ENCODE measurements at places on chromosomes 1 and 21.

DNA sequence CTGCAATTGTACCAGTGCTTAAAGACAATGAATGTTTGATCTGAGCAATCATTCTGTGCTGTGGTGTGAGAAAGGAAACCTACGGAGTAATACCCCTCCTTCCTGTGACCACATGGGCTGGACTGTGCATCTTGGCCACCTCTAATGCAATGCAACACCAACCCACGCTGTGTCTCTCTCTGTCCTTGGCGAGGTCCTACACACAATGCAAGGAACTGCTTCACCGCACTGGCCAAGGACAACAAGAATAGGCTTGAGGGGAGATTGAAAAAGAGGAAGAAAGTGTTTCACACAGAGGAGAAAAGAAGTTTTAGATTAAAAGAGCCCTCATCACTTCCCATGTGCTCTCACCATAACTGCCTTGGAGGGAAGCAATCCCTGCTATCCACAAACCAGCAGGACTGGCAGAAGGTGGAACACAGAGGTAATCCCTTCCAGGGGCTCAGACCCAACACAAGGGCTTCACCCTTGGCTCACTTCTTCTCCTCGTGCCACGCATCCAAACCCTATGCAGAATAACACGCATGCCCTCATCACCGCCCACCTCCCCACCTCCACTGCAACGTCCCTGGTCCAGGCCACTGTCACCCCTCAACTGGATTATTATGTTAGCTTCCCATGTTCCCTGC lies 112.5 kb upstream of the ERG start:
- no peak for DNase-seq

- DNase-seq, result no peak
Measured at GRCh38 chr1:19442154-19443096, 42.9 kb downstream of the CAPZB start.

DNA sequence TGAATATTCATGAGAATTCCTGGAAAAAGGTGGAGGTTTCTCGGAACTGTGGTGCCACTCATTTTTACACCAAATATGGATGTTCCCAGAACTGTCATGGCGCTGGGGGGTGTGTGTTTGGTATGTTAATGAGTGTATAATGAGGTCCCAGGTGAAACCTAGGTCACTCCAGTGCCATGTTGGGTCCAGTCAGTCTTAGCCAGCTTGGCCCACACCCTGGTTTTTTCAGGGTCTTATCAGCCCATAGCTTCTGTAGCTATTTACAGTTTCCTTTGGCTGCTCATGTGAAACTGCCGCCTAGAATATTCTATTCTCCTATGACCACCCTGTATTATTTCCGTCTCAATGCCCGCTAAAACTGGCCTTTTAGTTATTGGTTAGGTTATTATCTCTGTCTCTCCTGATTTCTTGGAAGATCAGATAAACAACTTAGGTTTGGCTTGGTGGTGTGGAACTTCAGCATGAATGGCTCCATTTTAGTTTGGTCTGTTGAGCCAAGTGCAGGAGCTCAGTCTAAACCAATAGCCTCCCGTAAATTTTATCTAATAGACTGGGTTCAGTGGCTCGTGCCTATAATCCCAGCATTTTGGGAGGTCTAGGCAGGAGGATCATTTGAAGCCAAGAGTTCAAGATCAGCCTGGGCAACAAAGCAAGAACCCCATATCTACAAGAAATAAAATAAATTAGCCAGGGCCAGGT lies 42.1 kb upstream of the EDARADD start:
- no peak for DNase-seq

GRCh38 chr1:245858722-245859492 lies 648.2 kb downstream of the SMYD3 start:
- DNase-seq, result no peak

DNA sequence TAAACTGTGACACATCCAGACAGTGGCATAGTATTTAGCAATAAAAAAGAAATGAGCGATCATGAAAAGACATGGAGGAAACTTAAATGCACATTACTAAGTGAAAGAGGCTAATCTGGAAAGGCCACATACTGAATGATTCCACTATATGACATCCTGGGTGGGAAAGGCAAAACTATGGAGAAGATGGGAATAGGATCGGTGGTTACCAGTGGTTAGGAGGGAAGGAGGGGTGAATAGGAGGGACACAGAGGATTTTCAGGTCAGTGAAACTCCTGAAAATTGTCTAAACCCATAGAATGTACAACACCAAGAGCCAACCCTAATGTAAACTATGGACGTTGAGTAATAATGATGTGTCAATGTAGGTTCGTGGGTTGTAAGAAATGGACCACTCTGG lies 13.8 kb downstream of the AGT start:
- no peak for DNase-seq

DNA sequence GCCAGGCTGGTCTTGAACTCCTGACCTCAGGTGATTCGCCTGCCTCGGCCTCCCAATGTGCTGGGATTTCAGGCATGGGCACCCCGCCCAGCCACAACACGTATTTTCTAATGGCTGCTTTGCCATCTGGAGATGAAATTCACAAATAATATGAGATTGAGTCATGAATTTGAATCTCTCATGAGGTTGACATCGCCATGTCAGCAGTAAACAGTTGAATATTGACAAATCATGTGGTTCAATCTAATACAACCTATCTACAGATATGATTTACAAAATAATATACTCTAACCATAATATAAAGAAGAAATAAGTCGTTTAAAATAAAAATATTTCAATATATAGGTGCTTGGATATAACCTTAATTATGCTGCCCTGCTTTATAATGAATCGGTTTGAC lies 42.1 kb downstream of the MYOM3 start:
- DNase-seq, result no peak

GRCh38 chr1:79603843-79604242 lies 597.3 kb upstream of the ADGRL4 start:
- DNase-seq, result no peak

GRCh38 chr1:65813956-65814355 lies 21.3 kb downstream of the PDE4B start:
- no peak for DNase-seq

GRCh38 chr1:164693564-164694359 lies 134.8 kb downstream of the PBX1 start:
- no peak for DNase-seq

DNA sequence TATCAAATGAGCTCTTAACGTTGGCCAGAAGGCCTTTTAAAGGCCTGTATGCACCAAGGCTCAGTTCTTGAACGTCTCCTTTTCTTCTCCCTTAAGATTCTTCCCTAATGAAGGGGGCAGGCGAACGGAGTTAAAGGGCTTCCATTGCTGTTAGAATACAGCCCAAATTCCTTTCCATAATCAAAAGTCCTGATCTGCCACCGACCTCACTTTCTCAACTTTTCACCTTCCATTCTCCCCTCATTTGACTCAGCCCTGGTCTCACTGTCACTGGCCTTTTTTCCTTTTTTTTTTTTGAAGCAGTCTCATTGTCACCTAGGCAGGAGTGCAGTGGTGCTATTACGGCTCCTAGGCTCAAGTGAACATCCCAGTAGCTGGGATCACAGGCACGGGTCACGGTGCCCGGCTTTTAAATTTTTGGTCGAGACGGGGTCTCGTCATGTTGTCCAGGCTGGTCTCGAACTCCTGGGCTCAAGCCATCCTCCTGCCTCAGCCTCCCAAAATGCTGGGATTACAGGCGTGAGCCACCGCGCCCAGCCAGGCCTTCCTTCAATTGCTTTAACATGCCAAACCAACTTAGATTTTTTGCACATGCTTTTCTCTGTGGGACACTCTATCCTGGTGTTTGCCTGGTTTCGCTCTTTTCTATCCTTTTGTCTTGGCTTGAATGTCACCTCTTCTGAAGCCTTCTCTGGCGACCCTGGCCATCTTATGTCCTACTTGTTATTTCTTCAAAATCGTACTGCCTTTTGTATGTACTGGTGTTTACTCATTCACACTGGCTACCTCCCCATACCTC lies 612 bp upstream of the CMPK1 start:
- DNase-seq, result no peak

DNA sequence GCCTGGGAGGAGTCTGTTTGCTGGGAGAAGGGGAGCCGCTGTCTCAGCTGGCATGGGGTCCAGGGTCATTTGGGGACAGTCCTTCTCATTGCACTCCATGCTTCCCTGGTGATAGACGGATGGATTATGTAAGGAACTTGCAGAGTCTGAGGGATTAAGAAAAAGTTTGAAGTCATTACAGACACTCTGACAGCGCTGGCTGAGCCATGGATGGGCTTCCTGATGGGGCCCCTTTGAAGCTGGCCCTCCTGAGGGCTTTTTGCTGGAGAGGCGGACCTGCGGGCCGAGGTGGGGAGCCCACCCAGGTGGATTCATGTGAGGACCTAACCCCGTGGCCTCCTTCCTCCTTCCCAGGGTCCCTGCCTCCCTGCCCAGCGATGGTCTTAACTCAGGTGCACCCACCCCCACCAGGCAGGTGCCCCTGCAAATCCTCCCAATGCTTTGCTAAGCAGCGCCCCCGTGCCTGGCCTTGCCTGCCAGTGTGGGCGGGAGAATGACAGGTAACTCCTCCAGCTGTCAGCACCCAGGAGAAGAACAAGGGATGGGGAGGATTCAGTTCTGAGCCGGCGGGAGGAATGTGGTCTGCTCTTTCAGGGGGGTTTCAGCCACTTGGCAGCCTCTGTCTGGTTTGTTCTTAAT lies 24.2 kb upstream of the C1orf174 start:
- no peak for DNase-seq

DNA sequence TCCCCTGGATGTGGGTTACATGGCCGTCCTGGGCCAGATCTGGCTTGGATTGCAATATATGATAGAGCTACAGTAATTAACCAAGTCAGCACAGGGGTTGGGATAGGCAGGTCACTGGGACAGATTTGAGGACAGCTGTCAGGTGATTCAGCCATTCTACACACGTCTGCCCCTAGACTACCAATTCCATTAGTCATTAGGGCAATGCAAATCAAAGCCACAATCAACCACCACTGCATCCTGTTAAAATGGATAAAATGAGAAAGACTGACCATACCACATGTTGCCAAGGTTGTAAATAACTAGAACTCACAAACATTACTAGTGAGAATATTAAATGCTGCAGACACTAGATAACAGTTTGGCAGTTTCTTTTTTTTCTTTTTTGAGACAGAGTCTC lies 16.0 kb downstream of the C21orf58 start:
- no peak for DNase-seq

DNA sequence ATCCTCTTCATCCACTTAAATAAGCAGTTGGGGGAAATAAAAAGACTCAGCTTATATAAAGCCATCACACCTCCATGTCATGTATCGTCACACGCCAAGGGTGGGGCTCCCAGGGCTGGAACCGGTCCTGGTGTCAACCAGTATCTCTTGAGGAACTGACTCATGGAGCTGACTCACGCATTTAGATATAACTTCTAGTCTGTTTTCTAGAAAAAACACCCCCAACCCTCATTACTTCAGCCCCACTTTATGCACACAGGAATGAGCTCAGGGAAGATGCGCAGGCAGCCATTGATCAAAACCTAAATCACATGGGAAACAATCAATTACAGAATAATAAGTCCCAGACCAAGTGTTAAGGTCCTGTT lies 6.9 kb upstream of the IL22RA1 start:
- DNase-seq, result peak; percentile 14

GRCh38 chr21:41972511-41973205 lies 18.8 kb upstream of the C2CD2 start:
- no peak for DNase-seq

DNA sequence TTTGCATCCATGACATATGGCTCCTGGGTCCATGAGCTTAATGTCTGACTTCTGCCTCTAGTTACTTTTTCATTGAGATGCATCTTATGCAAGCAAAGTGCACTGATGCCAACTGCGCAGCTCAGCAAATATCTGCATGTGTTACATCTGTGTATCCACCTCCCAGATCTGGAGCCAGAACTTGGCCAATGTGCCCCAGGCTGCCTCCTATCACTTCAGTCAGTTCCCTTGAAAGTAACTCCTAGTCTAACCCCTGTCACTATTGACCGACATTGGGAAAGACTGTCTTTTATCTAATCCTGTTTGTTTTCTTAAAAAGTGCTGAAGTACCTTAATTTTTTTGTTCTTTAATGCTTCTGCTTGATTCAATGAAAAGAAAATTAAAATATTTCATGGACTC lies 19.3 kb upstream of the UBL4B start:
- DNase-seq, result no peak

DNA sequence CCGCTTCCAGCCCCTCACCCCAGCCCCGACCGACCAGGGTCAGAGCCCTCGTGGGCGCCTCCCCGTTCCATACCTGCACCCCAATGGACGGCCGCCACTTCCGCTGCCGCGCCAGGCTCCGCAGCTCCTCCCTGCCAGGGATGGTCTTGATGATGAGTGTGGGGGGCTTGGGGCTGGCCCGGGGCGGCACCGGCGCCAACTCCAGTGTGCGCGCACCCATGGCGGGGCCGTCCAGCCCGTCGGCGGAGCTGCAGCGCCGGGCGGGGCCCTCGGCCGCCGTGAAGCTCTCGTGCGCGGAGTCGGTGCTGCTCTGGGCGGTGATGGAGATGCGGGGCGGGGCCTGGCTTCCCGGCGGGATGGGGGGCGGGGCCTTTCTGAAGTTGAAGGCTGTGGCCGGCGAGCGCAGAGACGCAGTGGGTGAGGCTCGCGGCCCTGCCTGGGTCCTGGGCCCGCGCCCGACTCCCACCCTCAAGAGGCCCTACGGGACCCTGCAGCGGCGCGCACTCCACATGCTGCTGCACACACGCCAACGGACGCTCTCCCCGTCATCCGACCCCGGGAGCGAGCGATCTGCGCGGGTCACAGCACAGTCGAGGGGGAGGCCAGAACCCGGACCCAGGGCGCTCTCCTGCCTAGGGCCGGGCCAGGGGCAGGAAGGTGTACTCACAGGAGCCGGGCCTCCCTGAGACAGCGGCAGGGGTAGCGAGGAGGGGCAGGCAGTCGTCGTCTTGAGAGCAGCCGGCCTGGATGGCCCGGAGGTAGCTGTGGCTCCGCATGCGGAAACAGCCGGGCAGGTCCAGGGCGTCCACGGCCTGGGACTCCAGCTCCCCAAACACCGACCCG lies 26.1 kb upstream of the SMIM12 start:
- DNase-seq, result no peak

- DNase-seq, result no peak
Measured at GRCh38 chr1:241611736-241612135, 28.4 kb downstream of the CHML start.

GRCh38 chr1:3116150-3116510 lies 47.1 kb downstream of the PRDM16 start:
- DNase-seq, result no peak

DNA sequence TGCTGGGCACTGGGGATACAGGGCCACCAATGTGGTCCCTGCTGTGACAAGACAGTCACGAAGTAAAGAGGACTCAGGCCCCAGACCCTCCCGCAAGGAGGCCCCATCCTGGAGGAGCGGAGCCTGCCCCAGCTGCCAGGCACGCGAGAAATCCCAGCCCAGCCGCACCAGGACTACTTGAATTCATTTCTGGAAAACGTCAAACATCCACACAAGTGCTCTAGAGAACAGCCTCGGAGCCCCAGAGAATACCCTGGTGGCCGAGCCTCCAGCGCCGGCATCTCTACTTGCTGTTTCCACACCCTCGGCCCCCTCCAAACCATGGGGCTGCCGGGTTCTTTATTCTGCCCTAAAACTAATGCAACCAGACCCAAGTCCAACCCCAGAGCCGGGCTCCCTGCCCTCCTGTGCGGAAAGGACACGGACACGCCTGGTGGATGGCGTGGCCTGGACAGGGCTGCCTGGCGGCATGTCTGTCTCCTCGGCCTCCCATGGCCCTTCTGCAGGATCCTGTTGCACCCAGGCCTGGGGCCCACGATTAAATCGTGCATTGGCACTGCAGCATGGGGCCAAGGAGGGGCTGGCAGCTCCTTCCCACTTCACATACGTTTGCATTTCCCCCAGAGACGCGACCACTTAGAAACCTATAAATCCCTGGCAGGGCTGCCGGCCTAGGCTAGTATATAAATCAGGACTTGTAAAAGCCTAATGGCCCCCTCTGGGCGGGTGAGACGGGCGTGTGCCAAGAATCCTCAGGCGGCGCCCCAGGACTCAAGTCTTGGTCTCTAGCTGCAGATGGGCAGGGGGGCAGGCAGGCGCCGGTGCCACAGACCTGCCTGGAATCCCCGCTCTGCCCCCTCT lies 41.2 kb downstream of the DMRTB1 start:
- no peak for DNase-seq
